ENCODE measurements at places on chromosomes 3 and 15.

GRCh38 chr3:117846238-117846637 is 1136.7 kb downstream of the TUSC7 start:
- DNase-seq, result no peak

DNA sequence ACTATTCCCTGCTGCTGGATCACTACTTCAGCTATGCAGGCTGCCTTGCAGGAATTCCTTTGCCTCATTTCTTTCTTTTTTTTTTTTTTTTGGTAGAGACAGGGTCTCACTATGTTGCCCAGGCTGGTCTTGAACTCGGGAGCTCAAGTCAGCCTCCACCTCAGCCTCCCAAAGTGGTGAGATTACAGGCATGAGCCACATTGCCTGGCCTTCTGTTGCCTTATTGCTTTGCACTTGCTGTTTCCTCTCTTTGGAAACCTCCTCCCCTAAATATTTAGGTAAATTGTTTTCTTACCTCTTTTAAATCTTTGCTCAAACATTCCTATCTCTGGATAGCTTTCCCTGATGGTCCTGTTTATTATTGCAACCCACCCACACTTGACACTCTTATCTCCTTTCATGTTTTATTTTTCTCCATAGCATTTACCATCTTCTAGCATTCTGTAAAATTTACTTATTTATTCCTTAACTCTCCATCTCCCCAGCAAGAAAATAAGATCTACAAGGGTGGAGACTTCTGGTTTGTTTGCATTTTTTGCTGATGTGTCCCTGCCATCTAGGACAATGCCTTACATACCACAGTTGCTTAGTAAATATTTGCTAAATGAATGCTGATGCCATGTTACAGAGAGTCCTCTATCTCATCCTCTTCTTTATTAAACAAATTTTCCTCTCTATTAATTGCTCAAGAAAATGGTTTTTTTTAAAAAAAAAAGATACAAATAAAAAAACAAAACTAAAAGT is 134.8 kb downstream of the P2RY1 start:
- no peak for DNase-seq

DNA sequence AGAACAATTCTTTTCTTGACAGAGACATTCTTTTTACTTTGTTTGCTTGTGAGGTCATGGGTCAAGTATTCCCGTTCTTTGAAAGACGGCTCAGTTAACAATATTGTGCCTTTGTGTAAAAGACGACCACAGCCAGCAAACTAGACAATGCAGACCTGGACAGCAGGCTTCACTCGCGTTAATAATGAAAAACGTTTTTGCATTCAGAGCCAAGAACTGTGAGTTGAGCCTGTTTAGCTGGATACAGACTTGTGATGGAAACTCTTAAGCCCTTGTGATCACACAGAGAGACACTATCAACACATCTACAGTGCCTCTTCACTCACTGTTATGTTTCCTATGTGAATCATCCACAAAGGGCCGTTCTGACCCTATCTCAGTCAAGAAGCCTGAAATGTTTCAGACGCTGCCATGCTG is 37.3 kb upstream of the CMTM7 start:
- DNase-seq, result no peak

GRCh38 chr3:48930590-48930989 is 11.9 kb downstream of the ARIH2 start:
- DNase-seq, result no peak

- no peak for DNase-seq
Measured at GRCh38 chr3:71339049-71339448, 244.5 kb downstream of the FOXP1 start.

GRCh38 chr15:73845507-73845906 is 27.9 kb upstream of the TBC1D21 start:
- no peak for DNase-seq

Measured in HuH-7.5 (cell line).